Fibroblast of skin of abdomen (primary cell): ENCODE measurements at places on chromosomes 7 and 10.

GRCh38 chr7:22549667-22550513 lies 49.9 kb upstream of the STEAP1B start:
- DNase-seq: no peak

DNA sequence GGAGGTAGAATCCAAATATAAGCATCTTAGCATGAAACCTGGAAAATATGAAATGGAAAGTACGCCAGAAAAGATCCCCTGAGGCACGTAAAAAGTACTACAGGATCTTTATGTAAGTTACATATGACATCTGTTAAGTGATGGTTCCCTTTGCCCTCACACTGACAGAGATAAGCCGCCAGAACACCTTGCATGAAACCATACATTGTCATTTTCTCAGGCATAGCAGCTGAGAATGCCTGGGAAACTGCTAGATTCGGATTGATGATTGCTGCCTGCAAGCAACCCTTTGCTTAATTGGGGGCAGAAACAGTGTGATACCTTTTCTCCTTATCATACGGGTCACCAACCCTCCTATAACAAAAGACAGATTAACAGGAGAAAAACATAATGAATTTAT lies 826.6 kb upstream of the LRRN3 start:
- DNase-seq: no peak

DNA sequence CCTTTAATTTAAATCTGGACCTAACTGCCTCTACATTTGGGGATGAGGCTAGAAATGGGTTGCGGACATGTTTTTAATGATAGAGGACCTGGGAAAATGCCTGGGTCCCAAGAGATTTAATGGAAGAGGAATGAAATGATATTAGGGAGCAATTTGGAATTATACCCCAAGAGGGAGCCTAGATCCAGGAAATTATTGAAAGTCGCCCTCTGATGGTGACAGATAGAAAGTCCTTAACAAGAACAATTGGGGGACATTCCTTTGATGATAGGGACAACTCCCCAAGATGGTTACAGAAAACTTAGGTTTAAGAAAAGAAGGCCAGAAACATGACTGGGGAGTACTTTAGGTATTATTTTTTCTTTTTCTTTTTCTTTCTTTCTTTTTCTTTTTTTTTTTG lies 9.5 kb upstream of the TSGA13 start:
- peak; percentile 41 for DNase-seq

DNA sequence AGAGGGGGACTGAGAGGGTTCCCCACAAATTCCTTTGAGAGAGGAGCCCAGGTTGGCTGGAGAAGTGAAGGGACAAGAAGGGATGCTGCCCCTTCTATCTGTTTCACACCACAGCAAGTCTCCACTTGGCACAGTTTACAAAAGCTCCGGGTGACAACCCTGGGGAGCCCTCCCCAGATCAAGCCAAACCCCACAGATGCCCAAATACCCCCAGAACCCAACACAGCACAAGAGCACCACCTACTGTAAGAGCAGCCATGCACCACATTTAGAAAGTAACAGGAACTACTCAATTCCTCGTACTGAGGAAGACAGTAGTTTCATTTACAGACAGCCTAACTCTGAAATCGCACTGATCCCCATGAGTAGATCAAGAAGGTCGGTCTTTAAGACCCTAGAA lies 67.8 kb upstream of the ATP6V0A4 start:
- DNase-seq: no peak

DNA sequence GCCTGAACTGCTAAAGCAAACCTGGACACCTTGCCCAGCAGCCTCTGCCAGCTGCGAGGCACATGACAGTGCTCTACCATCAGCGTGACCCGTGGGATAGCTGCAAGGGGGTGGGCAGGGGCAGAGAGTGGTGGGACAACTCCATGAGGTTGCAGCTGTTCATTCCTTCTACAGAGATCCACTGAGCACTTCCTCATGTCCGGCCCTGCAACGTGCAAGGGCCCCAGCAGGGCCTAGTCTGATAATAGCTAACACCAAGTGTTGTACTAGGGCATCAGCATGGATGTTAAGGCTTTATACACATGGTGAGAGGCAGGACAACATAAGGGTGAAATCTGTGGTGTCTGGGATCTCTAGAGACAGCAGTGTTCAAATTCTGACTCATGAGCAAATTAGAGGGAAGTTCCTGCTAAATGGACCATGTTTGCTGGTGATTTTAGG lies 14.3 kb downstream of the NOD1 start:
- DNase-seq: no peak

DNA sequence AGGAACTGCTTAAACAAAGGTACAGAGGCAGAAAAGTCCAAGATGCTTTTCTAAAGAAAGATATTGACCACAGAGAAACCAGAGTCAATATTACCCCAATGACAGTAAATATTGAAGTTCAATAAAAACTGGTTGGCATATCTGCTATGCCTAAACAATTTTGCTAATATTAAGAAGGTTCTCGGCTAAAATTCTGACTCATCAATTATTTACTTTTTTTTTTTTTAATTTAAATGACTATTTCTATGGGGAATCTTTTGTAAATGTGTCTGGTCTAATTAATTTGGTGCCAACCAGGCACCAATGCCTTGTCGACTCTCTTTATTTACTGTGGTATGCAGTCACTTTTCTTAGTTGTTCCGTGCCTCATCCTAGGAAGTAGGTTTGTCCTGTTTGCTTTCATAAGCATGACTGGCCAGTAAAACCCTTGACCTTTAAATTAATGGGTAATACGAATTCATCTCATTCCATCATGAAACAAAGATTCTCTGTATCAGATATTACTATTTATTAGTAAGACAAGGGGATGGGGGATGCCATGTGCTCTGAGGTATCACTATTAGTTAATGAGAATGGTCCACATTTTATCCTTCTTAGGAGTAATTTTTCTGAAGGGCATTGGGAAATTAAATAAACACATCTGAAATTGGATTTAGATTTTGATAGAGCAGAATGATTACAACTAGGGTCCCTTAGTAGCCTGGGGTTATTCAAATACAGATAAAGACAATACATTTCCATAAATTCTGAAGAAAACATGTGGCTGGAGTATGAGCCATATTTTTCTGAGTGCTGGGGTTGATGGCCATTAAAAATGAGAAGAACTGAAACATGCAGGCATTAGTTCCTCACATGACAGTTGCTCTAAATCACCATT lies 154.4 kb downstream of the VTI1A start:
- DNase-seq: no peak

DNA sequence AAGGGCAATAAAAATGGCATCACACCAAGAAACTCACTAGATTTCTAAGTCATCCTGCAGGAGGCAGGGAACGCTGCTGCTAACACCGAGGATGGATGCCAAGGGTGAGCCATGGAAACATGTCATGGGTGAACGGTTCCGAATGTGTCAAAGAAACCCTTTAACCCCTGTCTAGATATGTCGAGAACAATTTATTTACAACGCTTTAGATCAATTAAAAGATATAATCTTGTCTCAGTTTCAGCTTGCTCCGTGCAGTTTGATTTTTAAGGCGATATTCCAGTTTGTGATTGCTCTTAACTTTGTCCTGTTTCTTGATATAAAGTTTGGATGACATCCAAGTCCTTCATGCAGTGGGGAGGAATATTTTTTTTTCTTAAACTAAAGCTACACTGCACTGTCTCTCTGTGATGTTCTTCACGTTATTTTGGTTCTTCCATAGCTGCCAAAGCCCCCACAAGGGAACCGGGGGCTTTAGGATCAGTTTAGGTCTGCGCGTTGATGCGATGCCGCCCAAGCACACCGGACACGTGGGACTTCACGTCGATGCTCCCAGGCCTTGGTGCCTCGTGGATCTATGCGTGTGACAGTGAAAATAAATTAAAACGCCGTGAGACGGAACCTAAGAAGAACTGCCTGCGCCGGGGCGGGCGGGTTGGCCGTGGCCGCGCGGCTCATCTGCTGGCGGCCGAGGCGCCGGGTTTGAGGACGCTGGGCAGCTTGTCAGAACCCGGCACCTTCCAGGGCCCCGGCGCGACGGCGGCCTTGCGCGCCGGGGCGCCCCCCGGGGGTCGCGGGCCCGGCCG lies 220.3 kb downstream of the PHTF2 start:
- peak; percentile 48 for DNase-seq

DNA sequence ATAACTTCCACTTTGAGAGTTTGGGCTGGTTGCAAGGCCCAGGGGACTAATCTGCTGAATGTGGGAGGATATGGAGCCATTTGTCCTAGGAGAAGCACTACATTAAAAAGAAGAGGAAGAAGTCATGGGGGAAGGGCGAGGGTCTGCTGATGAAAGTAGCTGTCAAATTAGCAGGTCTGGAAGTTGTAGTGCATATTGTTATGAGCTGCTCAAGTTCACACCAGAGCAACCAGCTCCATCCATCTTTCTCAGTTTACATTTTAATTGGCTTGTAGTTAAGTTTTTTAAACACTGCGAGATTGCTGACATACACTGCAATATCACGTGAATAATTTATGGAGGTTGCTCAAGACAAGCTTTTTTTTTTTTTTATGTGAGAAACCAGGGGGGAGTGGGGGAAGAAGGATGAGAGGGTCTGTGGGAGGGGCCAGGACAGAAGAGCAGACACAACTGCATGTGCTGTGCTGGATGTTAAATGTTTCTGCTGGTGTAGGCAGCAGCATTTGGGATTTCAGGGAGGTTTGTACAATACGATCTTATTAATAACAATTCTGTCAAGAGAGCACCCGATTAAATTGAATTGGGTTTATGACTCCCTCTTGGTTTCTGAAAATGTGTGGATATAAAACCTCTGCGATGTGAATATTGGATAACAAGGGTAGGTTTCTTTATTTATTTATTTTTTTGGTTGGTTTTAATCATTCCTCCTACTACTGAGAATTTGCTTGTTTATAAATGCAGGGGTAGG lies 759.0 kb upstream of the GALNT17 start:
- no peak for DNase-seq

- peak; percentile 21 for DNase-seq
Observed at GRCh38 chr7:98323597-98324322, 42.3 kb downstream of the BRI3 start.

DNA sequence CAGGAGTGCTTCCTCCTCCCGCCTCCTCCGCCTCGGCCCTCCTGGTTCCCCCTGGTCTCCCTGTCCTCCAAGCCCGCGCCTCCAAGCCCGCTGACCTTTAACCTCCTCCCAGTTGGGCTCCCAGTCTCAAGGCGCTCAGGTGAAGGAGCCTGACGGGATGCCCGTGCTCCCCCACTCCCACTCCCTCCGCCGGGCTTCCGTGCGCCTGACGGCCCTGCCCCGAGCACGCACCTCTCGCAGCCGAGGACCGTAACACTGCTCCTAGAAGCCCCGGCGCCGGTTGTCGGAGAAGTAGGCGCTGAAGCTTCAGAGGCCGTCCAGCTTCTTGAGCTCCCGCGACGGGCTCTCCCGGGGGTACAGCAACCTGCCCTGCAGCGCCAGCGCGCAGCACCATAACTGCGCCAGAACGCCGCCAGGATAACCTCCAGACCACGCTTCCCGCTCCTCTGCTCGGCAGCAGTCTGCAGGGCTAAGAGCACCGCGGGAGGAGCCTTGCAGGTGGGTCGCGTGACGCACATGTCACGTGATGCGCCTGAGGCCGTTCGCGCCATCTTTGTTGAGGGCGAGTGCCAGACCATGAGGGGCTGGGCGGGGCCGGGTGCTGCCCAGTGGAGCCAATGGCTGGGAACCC lies 71.0 kb upstream of the ZNF479 start:
- no peak for DNase-seq

DNA sequence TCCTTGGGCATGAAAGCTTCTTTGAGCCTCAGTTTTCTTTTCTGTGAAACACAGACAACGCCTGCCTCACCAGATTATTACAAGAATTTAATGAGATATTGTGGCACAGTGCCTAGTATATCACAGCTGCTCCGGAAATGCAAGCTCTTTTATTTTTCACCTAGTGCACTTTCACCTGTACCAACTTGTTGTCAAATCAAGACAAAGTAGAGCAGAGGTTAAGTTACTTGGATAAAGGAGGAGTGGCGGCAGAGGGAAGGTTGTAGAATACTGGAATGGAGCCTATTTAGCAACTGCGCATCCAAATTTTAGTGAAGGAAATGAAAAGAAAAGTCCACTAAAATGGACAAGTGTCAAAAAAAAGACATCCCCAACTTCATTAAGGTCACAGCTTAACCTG lies 54.9 kb upstream of the RHOBTB1 start:
- no peak for DNase-seq

GRCh38 chr7:36138209-36138608 lies 14.8 kb upstream of the EEPD1 start:
- no peak for DNase-seq

DNA sequence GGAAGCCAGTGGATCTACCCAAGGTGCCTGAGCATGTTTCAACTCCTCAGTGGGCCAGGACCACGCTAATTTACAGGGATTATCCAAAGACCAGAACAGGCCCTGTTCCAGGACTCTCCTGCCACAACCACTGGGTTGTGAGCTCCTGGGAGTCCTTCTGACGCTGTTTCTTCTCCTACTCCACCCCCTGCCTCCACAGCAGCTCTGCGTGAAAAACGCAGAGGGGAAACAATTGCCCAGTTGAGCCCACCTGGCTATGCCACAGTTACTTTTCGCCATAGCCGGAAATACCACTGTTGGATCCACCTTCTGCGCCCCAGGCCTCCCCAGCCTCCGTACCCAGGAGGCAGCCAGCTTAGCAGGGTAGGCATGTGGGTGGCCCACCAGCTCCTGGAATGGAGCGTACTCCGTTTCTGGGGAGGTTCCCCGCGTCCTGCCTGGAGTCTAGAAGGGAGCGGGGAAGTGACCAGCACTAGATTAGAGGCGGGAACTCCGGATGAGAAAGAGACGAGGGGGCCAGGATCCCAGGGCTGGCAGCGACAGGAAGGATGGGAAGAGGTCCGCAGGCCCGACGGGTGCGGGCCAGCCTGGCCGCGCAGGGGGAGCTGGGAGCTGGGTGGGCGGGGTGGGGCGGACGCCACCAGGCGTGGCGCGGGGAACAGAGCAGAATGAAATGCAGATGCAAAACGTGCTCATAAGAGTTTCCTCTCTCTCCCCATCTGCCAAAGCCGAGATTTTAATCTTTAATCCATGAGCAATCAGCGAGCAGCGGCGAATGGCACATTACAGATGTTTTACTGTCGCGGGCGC lies 32.1 kb upstream of the PAX2 start:
- DNase-seq: no peak

- peak; percentile 12 for DNase-seq
Observed at GRCh38 chr7:27235387-27236311, 7.0 kb upstream of the EVX1 start.

GRCh38 chr7:11615174-11615573 lies 216.8 kb downstream of the THSD7A start:
- no peak for DNase-seq

DNA sequence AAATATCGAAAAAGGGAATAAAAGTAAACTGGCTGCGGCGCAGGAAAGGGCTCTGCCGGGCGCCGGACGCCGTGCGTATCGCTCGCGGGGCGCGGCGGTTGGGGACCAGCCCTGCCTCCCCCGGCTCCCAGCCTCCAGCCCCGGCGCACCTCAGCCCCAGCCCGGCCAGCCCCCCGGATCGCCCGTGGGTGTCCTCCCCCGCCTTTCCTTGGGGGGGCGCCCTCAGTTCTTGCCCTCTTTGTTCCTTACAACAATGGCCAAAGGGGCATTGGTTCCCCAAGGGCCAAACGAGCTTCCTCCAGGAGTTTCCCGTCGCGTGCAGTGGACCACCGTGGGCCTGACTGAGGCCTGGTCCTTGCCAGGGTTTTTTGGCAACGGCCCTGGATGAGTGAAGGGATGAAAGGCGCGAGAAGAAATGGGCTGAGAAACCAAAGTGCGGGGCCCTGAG lies 1.2 kb downstream of the MACROH2A2 start:
- DNase-seq: peak; percentile 27

- DNase-seq: peak; percentile 81
Observed at GRCh38 chr7:91267171-91267955, 3.1 kb downstream of the FZD1 start.

- peak; percentile 14 for DNase-seq
Observed at GRCh38 chr10:86630079-86630478, 24.3 kb upstream of the OPN4 start.

GRCh38 chr10:79452174-79452611 lies 6.8 kb upstream of the ZCCHC24 start:
- no peak for DNase-seq
